Stimulated activated CD4-positive, alpha-beta T cell treated with anti-CD3 and anti-CD28 coated beads, Interleukin-1b, Interleukin-23, amount 100 ng/mL, for 1 hour (primary cell): ENCODE measurements at places on chromosomes 2 and 18.

DNA sequence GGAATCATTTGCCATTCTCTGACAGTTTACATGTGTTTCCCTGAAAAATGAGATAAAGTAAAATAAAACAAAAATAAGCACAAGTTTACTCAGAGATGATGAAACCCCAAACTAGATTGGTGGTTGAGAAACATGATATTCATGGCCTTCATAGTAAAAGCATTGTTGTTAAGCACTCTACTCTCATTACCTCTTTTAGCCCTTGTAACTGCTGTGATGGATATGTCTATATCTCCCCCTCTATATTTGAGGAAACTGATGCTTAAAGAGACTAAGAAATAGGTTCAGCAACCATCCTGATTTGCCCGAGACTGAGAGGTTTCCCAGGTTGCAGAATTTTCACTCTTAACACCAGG is 33.9 kb upstream of the GALNT3 start:
- no peak for DNase-seq

- DNase-seq = no peak
Observed at GRCh38 chr2:133837441-133838094, 269.3 kb upstream of the NCKAP5 start.

GRCh38 chr18:56988022-56988421 is 158.9 kb upstream of the BOD1L2 start:
- no peak for DNase-seq

DNA sequence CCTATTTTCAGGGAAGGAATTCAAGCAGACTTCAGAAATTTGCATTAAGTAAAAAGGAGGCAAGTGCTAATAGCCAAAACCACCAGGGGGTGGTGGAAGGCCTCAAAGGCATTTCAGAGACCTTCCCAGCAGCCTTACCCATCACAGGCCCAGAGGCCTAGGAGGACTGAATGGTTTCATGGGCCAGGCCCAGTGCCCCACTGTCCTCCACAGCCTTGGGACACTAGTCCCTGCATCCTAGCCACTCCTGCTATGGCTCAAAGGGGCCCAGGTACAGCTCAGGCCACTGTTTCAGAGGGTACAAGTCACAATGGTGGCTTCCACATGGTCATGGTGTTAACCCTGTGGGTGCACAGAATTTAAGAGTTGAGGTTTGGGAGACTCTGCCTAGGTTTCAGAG is 58.6 kb upstream of the CHAC2 start:
- DNase-seq = no peak

DNA sequence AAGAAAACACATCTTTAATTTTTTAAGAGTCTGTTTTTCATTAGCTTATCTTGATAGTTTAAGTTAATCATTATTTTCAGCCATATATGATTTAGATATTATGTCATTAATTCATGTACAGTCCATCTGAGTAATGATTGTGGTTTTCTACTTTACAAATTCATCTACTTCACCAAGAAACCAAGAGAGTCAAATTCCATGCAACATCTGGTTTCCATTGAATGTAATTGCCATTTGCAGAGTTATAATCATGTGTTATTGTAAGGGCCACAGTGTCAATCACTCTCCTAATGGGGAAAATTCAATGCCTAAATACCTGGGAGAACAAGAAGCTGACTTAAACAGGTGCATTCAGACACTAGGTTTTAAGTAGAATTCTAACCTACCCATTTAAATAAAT is 217.2 kb upstream of the OSR1 start:
- no peak for DNase-seq

GRCh38 chr18:22088996-22089640 is 80.3 kb upstream of the GATA6 start:
- DNase-seq = no peak

- no peak for DNase-seq
Observed at GRCh38 chr2:117785740-117786139, 28.8 kb upstream of the DDX18 start.

- DNase-seq = no peak
Observed at GRCh38 chr2:198405311-198405710, 600.9 kb downstream of the PLCL1 start.

DNA sequence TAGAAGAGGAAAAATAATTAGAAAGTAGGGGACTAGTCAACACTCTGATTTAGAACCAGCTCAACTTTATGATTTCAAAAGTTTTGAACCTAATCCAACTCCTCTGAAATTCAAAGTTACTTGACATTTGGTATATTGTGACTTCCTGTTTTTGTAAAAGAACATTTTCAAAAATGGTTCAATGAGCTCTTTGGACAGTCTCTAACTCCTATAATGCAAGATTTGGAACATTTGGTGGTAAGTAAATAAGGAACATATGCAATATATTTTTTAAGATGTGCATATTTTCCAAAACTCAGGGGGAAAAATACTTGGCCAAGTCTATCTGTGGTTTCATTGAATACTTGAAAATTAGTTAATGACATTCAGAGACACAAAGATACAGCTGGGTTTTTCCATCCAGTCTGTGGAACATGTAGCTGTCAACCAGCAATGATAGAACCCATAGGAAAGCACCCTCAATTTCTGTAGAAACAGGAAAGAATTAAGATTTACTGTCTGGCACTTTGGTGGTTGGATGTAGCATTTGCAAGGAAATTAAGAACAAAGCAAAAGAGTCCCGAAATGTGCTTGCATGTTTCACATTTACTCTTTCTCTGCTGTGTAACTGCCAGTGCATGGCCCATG is 17.0 kb upstream of the ANKRD44 start:
- DNase-seq = no peak

GRCh38 chr2:651951-652373 is 25.2 kb downstream of the TMEM18 start:
- DNase-seq = no peak

DNA sequence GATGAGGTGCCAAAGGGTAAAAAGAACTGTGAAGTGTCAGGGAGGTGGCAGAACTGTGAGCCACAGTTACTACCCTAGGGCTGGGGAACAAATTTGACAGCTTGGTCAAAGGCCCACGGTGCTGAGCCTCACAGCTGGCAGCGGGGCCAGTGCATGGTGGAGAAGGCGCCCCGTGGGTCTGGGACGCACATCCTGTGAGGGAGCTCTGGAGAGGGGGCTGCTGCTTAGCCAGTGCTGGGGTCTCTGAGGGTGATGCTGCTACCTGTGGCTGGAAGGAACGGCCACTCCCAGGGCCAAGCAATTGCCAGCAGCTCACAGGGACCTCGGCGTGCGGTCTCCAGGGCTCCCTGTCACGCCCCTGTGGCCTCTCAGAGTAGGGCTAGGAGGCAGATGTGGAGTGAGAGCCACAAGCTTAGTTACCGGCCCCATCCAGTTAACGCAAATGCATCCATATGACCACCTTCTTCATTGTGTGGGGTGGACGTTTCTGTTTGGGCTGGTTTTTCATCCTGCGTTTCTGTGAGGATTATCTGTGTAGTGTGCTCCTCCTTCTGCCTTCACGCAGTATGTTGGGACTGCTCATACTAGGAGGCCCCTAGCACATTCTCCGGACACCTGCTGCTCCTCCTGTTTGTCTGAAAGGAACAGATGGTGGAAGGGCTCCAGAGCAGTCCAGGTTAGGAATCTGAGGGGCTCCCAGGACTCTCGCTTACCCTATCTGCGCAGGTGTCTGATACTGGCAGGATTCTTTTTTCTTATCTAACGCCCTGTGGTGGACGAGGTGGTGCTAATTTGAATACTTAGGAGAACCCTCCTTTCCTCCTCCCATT is 26.0 kb downstream of the STK25 start:
- no peak for DNase-seq

DNA sequence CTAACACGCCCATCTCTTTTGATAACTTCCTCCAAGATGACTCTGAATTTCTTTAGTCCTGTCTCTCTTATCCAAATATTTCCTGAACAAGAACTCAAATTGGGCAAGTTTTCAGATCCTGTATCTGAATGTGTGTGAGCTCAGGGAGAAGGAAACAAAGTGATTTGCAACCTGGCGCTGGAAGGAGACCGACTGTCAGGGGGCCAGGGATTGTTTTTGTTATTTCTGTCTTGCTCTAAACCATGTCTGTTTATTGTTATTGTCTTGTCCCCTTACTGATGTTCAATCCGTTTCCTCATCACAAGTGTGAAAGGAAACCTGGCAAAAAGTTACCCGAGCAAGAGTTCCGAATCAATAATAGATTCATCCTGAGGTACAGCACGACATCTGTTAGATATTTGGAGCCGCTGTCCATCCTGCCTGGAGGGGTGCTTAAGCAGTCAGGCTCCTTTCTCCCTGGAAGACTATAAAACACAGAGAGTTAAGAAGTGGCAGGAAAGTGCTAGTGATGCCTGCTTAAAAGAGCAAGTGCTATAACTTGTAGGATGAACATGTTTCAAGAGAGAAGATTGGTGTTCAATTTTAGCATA is 132.5 kb upstream of the OSR1 start:
- no peak for DNase-seq

DNA sequence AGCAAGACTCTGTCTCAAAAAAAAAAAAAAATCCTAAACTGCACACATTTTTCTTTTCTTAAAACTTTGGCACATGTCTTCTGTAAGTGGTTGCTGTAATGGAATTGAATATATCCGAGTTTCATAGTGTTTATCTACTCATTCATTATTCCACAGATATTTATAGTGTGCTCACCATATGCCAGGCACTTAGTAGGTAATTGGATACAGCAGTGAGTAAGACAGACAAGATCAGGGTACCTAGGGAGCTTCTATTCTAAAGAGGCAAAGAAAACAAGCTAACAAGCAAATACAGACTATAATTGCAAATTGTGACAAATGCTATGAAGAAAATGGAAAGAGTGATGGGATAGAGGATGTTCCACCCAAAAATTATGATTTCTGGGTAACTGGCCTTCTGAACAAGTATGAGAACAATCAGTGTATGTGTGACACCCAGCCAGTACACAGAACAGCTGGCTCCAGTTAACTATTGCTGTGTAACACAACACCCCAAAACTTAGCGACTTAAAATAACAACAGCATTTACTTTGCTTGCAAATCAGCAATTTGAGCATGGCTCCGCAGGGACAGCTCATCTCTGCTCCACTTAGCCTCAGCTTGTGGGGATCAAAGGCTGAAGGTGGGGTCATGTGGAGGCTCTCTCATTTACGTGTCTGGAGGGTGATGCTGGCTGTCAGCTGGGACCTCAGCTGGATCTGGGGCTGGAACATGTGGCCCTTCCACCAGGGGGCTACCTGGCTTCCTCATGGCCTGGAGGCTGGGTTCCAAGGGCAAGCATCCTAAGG is 224.9 kb downstream of the INSIG2 start:
- no peak for DNase-seq
